ENCODE measurements at places on chromosomes 7 and 10.

DNA sequence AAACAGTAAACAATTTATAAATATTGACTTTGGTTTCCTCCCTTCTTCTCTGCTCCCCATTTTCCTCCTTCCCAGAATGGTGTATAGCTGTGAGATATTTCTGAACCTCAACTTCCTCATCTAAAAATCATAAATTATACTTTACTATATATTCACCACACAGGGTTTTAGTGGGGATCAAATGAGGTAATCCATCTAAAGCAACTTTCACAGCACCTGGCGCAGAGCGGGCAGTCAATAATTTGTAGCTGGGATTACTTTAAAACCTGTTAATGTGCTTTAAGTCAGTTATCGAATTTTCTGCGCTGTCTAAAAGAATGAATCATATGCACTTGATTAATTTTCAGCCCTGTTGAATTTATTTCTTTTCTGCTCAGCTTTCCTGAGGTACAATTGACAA is 172.7 kb downstream of the PTEN start:
- no peak for DNase-seq

- no peak for DNase-seq
Measured at GRCh38 chr10:1089017-1089689, 33.0 kb downstream of the WDR37 start.

- no peak for DNase-seq
Measured at GRCh38 chr10:4337563-4337962, 488.4 kb upstream of the AKR1E2 start.

DNA sequence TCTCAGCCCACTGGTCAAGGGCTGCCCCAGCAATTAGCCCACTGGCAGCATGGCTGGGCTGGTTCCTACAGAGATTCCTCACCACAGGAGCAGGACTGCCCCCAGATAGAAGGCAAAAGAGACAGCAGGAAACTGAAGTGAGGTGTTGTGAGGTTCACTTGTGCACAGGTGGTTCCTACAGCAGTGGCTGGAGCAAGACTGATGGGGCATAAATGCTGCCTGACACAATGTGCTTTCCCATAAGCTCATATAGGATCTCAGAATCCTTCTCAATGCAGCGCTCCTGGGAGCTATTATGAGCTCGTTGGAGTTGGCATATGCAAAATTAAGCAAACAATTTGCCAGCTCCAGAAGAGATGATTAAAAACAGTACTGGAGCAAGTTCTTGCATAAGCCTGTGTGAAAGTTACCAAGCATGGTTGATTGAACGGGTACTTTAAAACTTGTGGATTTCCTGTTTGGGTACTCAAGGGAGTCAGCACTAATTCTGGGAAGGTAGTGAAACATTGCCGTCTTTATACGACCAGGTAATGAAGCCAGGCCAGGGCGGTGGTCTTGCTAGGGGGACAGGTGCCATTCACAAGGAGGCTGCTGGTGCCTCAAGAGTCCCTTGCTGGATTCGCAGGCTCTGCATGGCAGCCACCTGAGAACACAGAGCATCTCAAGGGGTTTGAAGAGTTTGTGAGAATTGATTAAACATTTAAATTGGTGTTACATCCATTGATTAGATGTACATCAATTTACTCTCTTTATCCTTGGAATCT is 20.3 kb upstream of the PRKCQ start:
- DNase-seq: no peak

DNA sequence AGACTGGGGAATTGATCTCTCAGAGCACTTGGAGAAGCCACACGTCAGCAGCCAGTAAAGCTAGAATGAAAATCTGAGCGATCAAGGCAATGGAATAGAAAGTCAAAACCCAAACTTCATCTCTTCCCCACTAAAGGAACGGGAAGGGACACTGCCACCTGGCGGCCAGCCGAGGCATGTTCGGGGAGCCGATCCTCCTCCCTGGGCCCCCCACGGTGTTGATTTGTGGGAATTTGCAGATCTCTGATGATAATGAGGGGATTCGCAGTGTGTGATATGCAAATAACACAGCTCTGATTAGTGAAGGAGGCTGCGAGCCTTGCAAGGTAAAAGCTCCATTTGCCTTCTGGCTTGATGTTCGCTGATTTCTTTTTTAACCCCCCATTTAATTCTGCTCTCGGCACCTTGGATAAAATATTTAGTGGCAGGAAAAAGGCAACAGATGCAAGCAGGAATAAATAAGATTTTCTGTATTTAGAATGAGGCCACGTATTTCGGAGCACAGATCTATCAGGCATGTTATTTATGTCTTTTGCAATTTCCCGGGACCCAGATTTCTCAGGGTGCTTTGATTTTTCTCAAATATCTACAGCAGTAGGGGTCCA is 258.6 kb downstream of the PAXIP1 start:
- no peak for DNase-seq

DNA sequence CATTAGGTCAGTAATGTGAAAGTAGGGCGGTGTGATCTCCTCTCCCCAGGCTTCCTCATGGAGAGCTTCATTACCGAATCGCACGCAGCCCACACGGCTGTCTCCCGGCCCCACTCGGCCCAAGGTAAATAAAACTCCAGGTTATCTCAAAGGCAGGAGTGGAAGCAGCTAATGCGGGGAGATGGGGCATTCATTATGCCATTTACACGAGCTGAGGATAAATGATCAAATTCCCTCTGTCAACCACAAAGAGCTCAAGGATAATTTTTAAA is 93.5 kb downstream of the ADARB2 start:
- DNase-seq: no peak

DNA sequence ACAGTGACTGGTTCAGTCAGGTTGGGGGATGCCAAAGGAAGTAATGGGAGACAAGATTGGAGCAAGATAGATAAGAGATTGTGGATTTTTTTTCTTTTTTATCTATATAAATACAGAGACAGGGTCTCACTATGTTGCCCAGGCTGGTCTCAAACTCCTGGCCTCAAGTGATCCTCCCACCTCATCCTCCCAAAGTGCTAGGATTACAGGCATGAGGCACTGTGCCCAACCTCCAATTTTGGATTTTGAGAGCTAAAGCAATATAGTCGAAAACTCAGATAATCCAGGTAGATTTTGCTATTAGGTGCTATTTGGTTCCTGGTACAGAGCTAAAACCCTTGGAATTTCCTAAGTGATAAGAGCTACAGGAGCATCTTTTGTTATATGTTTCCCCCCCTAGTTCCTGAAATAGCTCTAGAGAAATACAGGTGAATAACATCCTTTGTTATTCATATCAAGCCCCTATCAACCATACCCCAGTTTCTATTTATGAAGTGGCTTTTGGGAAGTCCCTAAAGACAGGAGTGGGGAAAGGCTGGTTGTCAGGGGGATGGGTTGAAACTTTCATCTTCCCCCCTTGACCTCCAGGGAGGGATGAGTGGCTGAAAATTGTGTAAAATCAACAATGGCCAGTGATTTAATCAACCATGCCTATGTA is 151.2 kb downstream of the CFTR start:
- no peak for DNase-seq

Measured in stimulated activated CD4-positive, alpha-beta T cell treated with anti-CD3 and anti-CD28 coated beads, TNF-alpha, amount 100 ng/mL, for 24 hours (primary cell).